ENCODE measurements at places on chromosomes 3 and 15. TPM values are rescaled to one million over a fixed set of nuclear protein-coding genes. Genes with fewer than 3 reads are reported as not detected.

DNA sequence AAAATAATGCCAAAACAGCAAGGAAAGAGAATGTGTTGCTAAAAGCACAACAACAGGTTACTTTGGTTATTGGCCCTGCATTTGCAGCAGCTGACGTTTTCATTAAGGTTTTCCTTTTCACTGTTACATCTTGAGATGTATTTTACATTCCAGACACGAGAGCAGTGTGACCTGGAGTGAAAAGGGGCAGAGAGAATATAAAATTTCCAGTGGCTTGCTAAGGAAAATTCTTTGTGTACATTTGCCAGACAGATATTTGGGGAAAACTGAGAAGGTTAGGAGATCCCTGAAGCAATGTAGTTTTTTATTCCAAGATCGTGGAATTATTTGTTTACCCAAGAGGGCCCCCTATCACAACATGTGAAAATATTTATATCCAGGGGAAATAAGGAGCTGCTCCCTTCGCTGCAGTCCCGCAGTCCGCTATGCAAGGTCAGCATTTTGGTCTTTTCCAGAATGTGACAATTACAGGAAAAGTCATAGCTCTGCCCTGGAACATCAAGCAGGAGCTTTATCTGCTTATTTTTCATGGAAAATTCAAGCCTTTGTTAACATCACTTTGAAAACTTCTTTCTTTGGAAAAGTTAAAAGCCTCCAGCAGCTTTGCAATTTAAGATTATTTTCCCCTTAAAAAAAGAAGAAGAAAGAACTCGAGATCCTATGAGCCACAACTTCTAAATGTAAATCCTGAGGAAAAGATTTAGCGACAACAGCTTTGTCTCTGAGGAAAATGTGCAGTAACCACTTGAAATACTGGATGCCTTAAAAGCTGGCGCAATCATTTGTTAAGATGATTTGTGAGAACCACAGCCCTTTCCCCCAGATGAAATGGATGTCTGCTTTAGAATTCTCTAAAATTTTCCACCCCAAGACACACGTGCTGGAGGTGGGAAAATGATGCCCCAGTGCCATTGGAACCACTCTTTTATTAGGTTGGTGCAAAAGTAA is 256.4 kb upstream of the TPM1 start:
- DNase-seq: no peak

DNA sequence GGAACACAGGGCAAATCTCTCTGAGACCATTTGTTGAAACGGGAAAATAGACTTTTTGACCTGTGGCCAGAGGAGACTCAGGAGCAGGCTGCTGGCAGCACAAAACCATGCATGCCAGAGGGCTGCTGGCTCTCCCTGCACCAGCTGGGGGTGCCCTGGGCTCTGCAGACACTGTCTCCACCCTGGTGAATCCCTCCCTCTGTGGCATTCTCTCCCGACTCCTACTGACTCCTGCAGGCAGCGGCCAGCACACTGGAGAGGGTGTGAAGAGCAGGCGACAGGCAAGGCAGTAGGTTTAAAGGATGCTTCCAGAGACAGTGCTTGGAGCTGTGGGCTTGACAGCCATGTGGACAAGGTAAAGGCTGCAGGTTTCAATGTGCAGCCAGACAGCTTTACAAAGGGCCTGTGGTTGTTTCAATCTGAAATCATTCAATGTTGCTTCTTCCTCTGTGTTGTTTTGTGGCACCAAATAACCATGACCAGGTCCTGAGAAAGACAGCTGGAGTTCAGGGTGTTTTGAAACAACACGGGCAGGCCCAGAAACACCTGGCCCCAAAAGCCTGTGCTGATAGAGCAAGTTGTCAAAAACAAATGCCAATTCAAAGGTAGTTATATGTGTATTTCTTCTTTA is 431.0 kb upstream of the ATP10A start:
- no peak for DNase-seq

DNA sequence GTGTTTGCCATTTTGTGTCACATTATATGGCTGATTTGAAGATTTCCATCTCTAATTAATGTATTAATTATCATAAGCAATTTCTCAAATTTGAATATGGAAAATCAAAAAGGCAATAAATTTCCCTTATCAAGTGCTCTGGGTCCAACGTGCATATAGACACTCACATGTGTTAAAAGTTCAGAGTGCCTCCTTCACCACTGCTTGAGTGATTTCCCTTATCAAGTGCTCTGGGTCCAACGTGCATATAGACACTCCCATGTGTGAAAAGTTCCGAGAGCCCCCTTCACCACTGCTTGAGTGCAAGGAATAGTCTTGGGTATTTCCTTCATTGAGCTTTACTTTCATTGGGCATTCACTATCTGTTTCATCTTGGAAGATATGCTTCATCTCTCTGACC is 421.0 kb upstream of the ZNF717 start:
- DNase-seq: no peak

DNA sequence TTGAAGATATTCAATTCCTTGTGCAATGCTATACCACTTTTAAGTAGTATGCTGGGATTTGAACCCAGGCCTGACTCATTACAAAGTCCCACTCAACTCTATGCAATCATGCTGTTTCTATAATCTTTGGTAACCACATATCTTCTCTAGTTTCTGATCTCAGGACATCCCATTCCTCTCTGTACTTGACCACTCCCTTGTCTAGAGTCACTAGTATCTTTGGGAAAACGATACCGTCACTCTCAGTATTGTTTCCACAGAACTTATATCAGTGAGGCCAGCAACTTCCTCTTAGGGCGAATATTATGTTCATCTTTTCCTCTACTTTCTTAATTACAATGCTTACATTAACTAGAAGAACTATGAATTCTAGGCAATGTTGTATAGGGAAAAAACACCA is 137.3 kb upstream of the TSPAN3 start:
- no peak for DNase-seq

GRCh38 chr3:126502656-126503055 is 14.9 kb downstream of the UROC1 start:
- no peak for DNase-seq

DNA sequence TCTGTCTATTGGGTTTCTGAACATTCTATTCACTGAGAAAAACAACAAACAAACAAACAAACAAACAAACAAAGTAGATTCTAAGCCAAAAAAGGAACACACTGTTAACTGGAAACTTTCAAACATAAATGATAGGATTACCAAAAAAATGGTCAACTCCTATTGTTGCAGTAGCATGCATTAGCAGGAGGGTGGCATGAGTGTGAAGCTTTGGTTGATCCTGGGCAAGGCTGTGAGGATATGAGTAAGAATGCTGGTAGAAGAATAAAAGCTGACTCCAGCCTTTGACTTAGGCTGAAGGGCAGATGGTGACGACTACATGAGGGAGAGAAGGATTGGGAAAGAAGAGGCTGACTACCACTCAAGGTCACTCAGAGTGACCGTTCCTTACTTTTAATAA is 810.3 kb downstream of the VGLL3 start:
- no peak for DNase-seq

Gene CCDC50
- total RNA-seq: 27.2 TPM

Gene WDR93
- total RNA-seq: not detected

Gene VIPR1
- 6.7 TPM for total RNA-seq

Gene CCDC14
- total RNA-seq: 52.4 TPM

Gene OR5K2
- total RNA-seq: not detected

Gene LACTB
- 10.9 TPM for total RNA-seq
